Left renal cortex interstitium (tissue), 4 donors: ENCODE measurements at places on chromosomes 1 and 21. TPM values are rescaled to one million over a fixed set of nuclear protein-coding genes. Genes with fewer than 3 reads are reported as not detected.

Gene FYB2
- 0.70 TPM for polyA plus RNA-seq

Gene GNPAT
- 62.3 TPM for polyA plus RNA-seq

Gene TCHHL1
- not detected for polyA plus RNA-seq

DNA sequence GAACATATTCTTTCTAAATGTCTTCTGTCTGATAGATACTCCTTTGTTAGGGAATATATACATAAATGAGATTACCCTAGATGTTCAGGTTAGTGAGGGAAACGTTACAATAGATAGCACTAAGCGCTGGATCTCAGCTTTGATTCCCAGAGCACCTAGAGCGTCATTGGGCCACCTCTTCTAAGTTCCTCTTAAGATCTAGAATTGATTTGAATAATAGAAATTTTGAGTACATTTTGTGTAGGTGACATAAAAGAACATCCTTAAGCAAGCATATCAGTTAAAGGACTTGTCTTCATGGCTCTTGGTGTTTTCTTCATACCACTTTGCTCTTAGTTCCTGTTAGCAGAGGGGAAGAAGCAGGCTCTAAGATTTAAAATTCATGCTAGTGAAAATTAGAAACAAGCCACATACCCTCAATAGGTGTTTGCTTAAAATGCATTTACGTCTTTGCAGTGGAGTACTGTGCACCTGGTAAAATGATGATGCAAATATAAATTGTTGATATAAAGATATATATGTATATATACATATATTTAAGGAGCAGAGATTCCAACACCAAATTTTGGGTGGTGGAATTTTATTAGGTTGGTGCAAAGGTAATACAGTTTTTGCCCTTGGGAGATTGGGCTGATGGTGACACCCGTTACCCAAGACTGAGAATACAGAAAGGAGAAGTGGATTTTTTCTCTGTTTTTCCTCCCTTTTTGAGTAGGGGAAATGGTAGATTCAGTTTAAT lies 47.1 kb downstream of the DYRK1A start:
- DNase-seq, result no peak

- no peak for DNase-seq
Observed at GRCh38 chr1:91031081-91031480, 9.2 kb upstream of the ZNF644 start.

Gene STIL
- 9.0 TPM for polyA plus RNA-seq

DNA sequence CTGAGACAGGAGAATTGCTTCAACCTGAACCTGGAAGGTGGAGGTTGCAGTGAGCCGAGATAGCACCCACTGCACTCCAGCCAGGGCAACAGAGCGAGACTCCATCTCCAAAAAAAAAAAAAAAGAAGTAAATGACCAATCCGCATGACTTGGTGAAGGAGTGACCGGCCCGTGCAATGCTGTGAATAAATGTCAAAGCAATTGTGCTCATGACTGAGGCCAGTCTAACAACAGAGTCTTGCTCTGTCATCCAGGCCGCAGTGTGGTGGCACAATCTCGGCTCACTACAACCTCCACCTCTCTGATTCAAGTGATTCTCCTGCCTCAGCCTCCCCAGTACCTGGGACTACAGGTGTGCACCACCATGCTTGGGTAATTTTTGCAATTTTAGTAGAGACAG lies 27.8 kb upstream of the SLC19A1 start:
- DNase-seq, result no peak

Gene MRPS21
- 67.5 TPM for polyA plus RNA-seq

- no peak for DNase-seq
Observed at GRCh38 chr21:45336870-45337269, 49.2 kb upstream of the POFUT2 start.

GRCh38 chr1:20555758-20556120 lies 3.4 kb downstream of the FAM43B start:
- no peak for DNase-seq

DNA sequence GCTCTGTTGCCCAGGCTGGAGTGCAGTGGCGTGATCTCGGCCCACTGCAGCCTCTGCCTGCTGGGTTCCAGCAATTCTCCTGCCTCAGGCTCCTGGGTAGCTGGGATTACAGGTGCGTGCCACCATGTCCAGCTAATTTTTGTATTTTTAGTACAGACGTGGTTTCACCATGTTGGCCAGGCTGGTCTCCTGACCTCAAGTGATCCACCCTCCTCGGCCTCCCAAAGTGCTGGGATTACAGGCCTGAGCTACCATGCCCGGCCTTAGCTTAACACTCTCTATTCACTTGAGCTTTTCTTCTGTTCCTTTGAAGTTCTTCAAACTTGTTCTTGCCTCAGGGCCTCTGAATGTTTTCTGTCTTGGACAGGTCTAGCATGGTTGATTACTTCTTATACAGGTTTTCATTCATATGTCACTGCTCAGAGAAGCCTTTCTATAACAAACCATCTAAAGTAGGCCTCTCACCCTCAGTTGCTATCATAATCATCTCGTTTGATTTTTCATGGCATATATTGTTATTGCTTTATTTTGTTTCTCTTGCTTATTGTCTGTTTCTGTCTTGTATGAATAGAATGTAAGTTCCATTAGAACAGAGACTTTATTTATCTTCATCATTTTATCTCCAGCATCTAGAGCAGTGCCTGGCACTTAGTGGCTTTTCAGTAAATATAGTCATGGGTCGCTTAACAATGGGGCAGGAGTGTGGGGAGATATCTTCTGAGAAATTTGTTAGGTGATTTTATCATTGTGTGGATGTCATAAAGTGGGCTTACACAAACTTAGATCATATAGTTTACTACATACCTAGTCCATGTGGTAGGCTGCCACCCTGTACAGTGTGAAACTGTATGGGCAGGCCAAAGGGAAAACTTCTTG lies 12.1 kb downstream of the OSBPL9 start:
- DNase-seq, result no peak

Gene ADPRS
- polyA plus RNA-seq, result 34.1 TPM

- no peak for DNase-seq
Observed at GRCh38 chr1:60672449-60672848, 409.9 kb upstream of the NFIA start.

Gene GBP7
- 0.17 TPM for polyA plus RNA-seq

DNA sequence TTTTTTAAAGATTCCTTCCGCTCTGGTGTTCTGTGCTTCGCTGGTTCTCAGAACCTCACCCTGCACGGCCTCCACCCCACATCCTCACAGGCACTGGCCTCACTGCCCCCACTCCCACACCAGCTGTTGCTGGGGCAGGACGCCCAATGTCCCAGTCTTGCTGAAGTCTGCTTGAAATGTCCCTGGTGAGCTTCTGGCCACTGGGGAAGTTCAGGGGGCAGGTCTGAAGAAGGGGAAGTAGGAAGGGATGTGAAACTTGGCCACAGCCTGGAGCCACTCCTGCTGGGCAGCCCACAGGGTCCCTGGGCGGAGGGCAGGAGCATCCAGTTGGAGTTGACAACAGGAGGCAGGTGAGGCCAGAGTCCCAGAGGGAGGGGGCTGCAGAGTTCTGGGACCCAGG lies at the start of gene C1QA:
Gene C1QA (plus strand): TSS at position 276 of the 400 bp plus-strand sequence. CDS start 989 bp downstream, outside the sequence.
- no peak for DNase-seq

DNA sequence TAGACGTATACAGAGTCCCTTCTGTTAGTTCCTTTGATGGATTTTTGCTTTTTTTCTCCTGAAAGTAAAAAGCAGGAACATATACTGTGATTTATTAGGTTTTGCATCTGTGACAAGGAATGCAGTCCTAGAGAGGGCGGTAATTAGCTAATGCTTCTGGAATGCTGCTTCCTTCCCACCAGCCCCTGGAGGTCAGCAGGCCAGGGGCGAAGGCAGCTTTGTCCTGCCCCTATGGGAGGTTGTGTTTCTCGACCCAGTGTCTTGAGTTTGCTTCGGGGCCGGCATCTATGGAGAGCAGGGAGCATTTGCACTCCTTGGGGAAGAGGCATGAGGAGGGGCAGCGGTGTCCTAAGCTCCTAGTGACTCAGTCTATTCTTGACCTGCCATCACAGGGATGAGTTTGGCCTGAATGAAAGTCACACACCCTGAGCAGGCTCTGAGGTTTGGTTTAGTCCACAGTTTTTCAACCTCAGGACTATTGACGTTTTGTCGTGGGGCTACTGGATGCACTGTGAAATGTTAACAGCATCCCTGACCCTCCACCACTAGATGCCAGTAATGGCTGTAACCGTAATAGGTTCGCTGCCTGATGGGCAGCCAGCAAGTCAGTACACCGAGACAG lies 85.0 kb upstream of the KCNJ15 start:
- no peak for DNase-seq

Gene DNAJC16
- 39.0 TPM for polyA plus RNA-seq

Gene TBX19
- polyA plus RNA-seq, result 2.2 TPM

Gene ATP6V1G3
- polyA plus RNA-seq, result 5.8 TPM

Gene SPATC1L
- 6.5 TPM for polyA plus RNA-seq

GRCh38 chr1:171345536-171345935 lies 31.6 kb downstream of the FMO4 start:
- no peak for DNase-seq

Gene LEFTY2
- 1.1 TPM for polyA plus RNA-seq

Gene FNDC10
- 5.1 TPM for polyA plus RNA-seq

GRCh38 chr1:46637444-46638083 lies 21.0 kb upstream of the MOB3C start:
- no peak for DNase-seq

Gene PPP1R12B
- polyA plus RNA-seq, result 27.4 TPM

- no peak for DNase-seq
Observed at GRCh38 chr1:221778535-221779142, 36.8 kb upstream of the DUSP10 start.

Gene PIK3R3
- polyA plus RNA-seq, result 26.0 TPM

DNA sequence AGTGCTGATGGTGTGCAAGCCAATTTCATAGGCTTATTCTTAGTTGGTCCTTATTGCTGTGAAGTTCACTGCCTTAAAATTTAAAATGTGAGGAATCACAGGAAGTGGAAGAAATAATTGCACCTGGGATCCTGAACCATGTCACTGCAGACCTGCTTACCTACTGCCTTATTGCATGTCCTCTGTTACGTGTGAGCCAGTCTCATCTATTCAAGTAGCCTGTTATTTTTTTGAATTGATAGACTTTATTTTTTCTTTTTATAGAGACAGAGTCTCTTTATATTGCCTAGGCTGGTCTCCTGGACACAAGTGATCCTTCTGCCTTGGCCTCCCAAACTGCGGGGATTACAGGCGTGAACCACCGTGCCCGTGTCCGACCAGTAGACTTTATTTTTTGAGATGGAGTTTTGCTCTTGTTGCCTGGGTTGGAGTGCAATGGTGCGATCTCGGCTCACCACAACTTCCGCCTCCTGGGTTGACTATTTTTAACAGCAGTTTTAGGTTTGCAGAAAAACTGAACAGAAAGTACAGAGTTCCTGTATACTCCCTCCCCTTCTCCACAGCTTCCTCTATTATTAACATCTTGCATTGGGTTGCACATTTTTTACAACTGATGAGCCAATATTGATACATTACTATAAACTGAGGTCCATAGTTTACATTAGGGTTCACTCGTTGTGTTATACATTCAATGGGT lies 14.0 kb upstream of the DISC1 start:
- DNase-seq, result no peak

GRCh38 chr1:220880726-220881506 lies 1.7 kb downstream of the HLX start:
- DNase-seq, result no peak

Gene LORICRIN
- not detected for polyA plus RNA-seq

- no peak for DNase-seq
Observed at GRCh38 chr1:239619190-239619589, 232.8 kb downstream of the CHRM3 start.

- DNase-seq, result no peak
Observed at GRCh38 chr1:117359561-117360289, 7.5 kb upstream of the MAN1A2 start.

DNA sequence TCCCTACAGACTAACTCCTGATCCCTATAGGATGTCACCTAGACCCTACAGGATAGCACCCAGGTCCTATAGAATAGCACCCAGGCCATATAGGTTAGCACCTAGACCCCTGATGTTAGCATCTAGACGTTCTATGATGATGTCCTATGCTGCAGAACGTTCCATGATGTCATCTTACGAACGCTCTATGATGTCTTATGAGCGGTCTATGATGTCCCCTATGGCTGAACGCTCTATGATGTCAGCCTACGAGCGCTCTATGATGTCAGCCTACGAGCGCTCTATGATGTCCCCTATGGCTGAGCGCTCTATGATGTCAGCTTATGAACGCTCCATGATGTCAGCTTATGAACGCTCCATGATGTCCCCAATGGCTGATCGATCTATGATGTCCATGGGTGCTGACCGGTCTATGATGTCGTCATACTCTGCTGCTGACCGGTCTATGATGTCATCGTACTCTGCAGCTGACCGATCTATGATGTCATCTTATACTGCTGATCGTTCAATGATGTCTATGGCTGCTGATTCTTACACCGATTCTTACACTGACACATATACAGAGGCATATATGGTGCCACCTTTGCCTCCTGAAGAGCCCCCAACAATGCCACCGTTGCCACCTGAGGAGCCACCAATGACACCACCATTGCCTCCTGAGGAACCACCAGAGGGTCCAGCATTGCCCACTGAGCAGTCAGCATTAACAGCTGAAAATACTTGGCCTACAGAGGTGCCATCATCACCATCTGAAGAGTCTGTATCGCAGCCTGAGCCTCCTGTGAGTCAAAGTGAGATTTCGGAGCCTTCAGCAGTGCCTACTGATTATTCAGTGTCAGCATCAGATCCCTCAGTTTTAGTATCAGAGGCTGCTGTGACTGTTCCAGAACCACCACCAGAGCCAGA lies 9.5 kb downstream of the SON start:
- DNase-seq, result no peak

GRCh38 chr21:42055425-42055824 lies 15.7 kb upstream of the UMODL1 start:
- no peak for DNase-seq

GRCh38 chr1:230892018-230892491 lies 23.7 kb upstream of the C1orf198 start:
- DNase-seq, result no peak

Gene BSND
- polyA plus RNA-seq, result 4.2 TPM

Gene TSSK3
- 8.1 TPM for polyA plus RNA-seq

DNA sequence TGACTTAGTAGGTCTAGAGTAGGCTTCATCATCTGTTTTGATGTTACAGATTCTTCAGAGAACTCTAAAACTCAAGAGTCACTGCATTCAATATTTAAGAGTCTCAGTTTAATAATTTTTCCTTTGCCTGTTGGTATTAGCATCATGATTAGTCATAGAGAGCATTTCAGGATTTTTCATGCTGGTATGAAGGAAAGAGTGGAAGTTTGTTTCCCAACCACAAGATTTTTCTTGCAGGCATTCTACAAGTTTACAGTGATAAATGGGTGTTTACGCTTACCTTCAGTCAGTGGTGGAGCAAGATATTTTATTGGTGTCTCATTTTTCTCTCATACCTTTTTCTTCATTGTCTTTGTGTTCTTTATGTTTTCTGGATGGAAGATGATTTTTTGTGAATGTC lies 58.4 kb upstream of the MYOCOS start:
- no peak for DNase-seq

DNA sequence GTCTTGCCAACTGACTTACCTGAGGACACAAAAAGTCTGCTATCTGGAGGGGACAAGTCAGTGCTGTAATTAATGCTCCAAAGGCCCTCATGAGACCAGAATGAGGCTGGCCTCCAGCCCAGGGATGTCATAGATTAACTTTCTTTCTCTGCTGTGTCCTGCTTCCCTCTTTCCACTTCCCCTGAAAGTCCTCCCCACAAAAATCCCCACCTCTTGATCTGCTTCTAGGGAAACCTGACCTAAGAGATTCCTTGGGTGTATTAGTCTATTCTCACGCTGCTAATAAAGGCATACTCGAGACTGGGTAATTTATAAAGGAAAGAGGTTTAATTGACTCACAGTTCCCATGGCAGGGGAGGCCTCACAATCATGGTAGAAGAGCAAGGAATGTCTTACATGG lies 39.2 kb downstream of the RUNX3 start:
- DNase-seq, result no peak
